ENCODE measurements at places on chromosomes 12 and 14. TPM values are rescaled to one million over a fixed set of nuclear protein-coding genes. Genes with fewer than 3 reads are reported as not detected.

DNA sequence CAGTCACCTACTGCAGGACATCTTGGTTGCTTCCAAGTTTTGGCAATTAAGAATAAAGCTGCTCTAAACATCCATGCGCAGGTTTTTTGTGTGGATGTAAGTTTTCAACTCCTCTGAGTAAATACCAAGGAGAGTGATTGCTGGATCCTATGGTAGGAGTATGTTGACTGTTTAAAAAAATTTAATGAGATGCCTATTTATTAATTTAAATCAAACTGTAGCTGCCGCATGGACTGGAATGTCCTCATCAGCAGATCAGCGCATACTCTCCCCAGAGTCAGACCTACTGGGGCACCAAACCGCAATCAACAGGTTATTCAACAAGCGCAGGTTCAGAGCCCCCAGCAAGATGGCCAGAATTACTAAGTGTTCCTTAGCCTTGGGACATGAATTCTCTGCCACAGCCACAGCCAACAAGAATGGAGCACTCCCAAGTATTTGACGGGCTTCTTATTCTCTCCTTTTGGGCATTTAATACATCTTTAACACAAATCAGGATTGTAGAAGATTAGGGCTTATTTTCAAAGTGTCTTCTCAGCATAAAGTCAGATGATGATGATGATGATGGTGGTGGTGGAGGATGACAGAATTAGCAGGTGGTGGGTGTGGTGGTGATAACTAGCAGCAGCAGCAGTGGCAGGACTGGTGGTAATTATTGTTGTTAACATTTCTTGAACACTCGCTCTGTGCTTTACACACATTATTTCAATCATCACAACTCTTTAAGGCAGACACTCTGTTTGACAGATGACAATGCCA, 170.7 kb downstream of the CHST11 start:
- H3K4me3 ChIP-seq: no peak overlapping the region
- peak overlapping the region; percentile 28 for H3K27ac ChIP-seq

DNA sequence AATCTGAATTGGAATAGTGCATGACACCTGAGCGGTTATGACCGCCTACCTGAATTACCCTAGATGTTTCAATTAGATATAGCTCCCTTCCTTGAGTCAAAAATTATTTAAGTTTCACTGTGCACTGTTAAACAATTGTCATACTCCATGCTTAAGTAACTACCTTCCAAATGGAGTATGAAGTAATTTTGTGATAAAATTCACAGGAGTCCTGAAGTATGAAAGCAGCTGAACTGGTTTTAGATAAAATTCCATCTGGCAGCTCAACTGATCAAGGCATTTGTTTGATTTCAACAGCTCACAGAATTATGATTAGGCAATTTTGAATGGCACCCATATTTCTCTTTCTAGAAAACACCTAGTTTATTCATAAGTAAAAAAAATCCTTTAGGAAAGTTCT, 19.5 kb downstream of the PRICKLE1 start:
- H3K4me1 ChIP-seq: peaks cover 45% of the 10 kb centered on the region
- H3K27me3 ChIP-seq: no peaks in the 10 kb centered on the region
- no peak overlapping the region for H3K27ac ChIP-seq
- DNase-seq: no peak
- H3K4me3 ChIP-seq: no peak overlapping the region

DNA sequence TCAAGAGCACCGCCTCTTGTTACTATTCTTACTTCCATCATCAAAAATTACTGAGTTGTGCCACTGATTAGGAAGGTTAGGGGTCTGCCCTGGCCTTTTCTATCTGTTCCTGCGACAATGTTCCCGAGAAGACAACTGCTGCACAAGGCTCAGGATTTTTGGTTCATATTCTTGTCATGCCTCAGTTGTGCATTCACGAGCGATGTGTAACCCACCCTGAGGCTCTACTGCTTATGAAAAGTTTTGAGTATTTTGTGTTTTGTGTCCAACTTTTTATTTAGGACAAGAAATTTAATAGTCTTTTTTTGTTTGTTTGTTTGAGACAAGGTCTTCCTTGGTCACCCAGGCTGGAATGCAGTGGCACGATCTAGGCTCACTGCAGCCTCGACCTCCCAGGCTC, 23.1 kb upstream of the LGALS3 start:
- H3K27ac ChIP-seq: peak overlapping the region; percentile 95
- H3K4me3 ChIP-seq: no peak overlapping the region
- H3K27me3 ChIP-seq: no peaks in the 10 kb centered on the region
- DNase-seq: no peak

- H3K4me3 ChIP-seq: no peak overlapping the region
- H3K27me3 ChIP-seq: no peaks in the 10 kb centered on the region
- H3K36me3 ChIP-seq: no peaks in the 10 kb centered on the region
- no peak overlapping the region for H3K27ac ChIP-seq
These were observed 281.9 kb downstream of the DPF3 start for GRCh38 chr14:72612041-72612440.

Gene GSC
- 0.66 TPM for total RNA-seq

Gene PNP
- total RNA-seq: 6.4 TPM

Gene DUSP16
- 16.4 TPM for total RNA-seq

GRCh38 chr12:64660237-64661018, 50.1 kb downstream of the RASSF3 start:
- no peaks in the 10 kb centered on the region for H3K36me3 ChIP-seq
- H3K4me1 ChIP-seq: peaks cover 71% of the 10 kb centered on the region
- H3K4me3 ChIP-seq: no peak overlapping the region
- no peak for DNase-seq
- no peaks in the 10 kb centered on the region for H3K27me3 ChIP-seq

Gene LTBR
- total RNA-seq: 23.5 TPM

Gene ARHGAP9
- total RNA-seq: 4.2 TPM

DNA sequence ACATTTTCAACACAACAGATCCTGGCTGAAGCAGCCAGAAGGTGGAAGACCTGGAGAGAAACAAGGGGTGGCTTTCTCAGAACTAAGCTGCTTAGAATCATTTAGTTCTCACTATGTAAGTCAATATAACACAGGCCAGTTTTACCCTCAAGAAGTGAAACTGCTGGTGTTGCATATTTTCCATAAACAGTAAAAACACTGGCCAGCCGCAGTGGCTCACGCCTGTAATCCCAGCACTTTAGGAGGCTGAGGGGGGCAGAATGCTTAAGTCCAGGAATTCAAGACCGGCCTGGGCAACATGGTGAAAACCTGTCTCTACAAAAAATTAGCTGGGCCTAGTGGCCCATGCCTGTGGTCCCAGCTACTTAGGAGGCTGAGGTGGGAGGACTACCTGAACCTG, 11.6 kb downstream of the STX2 start:
- H3K4me1 ChIP-seq: peaks cover 4% of the 10 kb centered on the region
- DNase-seq: no peak
- H3K4me3 ChIP-seq: no peak overlapping the region

GRCh38 chr14:105581551-105582341, 55.4 kb downstream of the TMEM121 start:
- no peak for DNase-seq
- no peaks in the 10 kb centered on the region for H3K27me3 ChIP-seq
- H3K4me3 ChIP-seq: no peak overlapping the region
- H3K36me3 ChIP-seq: no peaks in the 10 kb centered on the region
- H3K27ac ChIP-seq: no peak overlapping the region

DNA sequence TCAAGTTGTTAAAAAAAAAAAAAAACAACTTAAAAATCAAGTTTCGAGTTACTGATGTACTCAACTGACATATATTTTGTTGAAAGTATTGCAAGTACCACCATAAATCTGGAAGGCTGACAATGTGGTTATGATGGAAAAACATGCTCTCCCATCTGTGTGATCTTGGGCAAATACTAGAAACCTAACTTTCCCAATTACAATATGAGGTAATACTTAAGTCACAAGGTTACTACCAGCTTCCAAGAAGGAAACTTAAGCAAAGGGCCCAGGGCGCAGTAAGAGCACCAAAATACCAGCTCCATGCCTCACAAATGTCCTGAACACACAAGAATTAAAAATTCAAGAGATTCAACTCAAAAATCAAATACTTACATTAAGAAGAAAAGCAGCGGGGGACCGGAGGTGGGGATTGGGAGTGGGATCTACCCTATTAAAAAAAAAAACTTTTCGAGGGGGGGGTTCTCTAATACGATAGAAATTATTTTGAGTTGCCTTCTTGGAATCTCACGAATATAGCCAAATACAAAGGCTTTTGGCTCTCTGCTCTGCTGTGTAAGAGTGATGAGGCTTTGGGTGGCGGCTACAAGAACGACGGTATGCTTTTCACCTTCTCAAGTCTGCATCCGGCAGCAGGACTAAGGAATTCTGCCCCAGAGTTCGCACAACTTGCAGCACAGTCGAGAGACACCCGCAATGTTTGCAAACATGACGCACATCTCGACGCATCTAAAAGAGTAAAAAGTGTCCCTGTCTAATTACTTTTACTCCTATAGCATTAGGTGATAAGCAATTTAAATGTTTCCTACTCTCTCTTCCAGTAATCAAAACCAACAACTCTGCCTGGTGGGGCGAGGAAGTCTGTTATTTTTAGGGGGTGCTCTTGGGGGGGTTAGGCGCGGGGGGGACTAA, 1.1 kb downstream of the SAV1 start:
- H3K4me3 ChIP-seq: peak overlapping the region; percentile 93
- peaks cover 10% of the 10 kb centered on the region for H3K36me3 ChIP-seq
- peak overlapping the region; percentile 98 for H3K27ac ChIP-seq
- no peak for DNase-seq
- no peaks in the 10 kb centered on the region for H3K27me3 ChIP-seq

Gene CIT
- total RNA-seq: 0.96 TPM

GRCh38 chr12:3083921-3084347, 6.8 kb downstream of the TSPAN9 start:
- H3K4me1 ChIP-seq: peaks cover 96% of the 10 kb centered on the region
- no peaks in the 10 kb centered on the region for H3K36me3 ChIP-seq
- H3K27ac ChIP-seq: peak overlapping the region; percentile 95
- no peak for DNase-seq
- peak overlapping the region; percentile 38 for H3K4me3 ChIP-seq

DNA sequence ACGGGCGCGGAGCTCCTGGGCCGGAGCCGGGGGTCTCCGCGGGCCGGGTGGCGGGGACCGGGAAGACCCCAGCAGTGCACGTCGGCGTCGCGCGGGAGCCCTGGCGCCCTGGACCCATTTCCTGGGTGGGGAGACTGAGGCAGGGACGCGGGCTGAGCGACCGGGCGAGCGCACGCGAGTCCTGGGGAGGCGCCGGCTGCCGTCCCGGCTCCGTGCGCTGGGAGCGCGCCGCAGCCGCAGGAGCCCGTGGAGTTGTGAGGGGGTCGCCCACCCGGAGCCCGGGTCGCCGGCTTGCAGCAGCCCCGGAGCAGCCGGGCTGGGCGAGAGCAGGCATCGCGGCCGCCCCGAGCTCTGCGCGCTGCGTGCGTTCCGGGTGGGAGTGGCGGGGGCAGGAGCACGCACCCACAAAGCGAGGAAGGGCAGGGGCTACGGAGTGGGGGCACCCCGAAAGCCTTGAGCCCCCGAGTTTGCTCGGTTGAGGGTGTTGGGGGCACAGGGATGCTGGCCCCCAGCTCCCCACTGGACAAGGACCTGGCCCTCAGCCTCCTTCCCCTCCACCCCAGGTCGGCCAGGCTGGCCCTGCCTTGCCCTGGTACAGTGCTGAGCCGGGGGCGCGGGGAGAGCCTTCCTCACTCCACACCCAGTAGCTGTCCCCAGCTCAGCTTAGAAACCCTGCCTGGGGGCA, 620 bp downstream of the MMP17 start:
- no peak for DNase-seq
- H3K36me3 ChIP-seq: no peaks in the 10 kb centered on the region
- peaks cover 42% of the 10 kb centered on the region for H3K4me1 ChIP-seq
- H3K27ac ChIP-seq: no peak overlapping the region
- H3K4me3 ChIP-seq: peak overlapping the region; percentile 68
